Hepatocyte (in vitro differentiated cells): ENCODE measurements at places on chromosomes 2 and 18. TPM values are rescaled to one million over a fixed set of nuclear protein-coding genes. Genes with fewer than 3 reads are reported as not detected.
A peak's percentile ranks its signal among the peaks of the same experiment; 100 is the strongest.

SCN9A gene
- 9.0 and 11.7 TPM in 2 replicates for total RNA-seq

MSH2 gene
- total RNA-seq = 26.1 and 27.7 TPM in 2 replicates

NT5DC4 gene
- total RNA-seq = 1.2 and 2.7 TPM in 2 replicates

TEKT4 gene
- not detected in 2 replicates for total RNA-seq

APCDD1 gene
- total RNA-seq = 69.6 and 80.8 TPM in 2 replicates

FAM124B gene
- total RNA-seq = 0.17 and 0.36 TPM in 2 replicates

IL18RAP gene
- total RNA-seq = 0.40 and 0.80 TPM in 2 replicates

SERPINB4 gene
- total RNA-seq = not detected in 2 replicates

PSMD14 gene
- total RNA-seq = 66.6 and 71.0 TPM in 2 replicates

TTN gene
- 6.4 and 10.1 TPM in 2 replicates for total RNA-seq

PPIL3 gene
- 56.6 and 59.0 TPM in 2 replicates for total RNA-seq

- H3K27ac ChIP-seq = peak overlapping the region; percentile 63
- no peak for DNase-seq
- no peak overlapping the region for H3K4me3 ChIP-seq
- no peaks in the 10 kb centered on the region for H3K27me3 ChIP-seq
- peaks cover 27% of the 10 kb centered on the region for H3K4me1 ChIP-seq
These were observed 74.2 kb downstream of the CDK15 start for GRCh38 chr2:201880579-201880978.

DNA sequence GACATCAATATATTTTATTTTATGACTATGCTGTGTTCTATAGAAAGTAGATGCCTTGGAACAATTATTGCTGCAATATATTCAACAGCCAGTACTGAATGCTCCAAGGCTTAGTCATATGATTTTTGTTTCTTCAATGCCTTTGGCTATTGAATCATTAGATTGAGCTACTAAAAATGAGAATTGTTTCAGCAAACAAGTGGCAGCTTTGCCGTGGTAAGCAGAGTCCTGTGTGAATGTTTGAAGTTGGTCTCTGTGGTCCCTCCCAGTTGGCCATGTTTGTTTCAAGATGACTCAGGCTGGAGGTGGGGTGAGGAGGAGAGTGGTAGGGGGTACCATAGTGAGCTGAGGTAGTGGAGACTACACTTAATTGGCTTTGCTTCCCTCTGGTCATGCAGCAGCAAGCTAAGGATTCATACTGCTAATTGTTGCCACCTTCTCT lies 198.6 kb upstream of the EPAS1 start:
- H3K4me3 ChIP-seq = no peak overlapping the region
- no peaks in the 10 kb centered on the region for H3K27me3 ChIP-seq
- peak overlapping the region; percentile 84 for H3K27ac ChIP-seq
- H3K36me3 ChIP-seq = no peaks in the 10 kb centered on the region
- peaks cover 4% of the 10 kb centered on the region for H3K4me1 ChIP-seq
- no peak for DNase-seq

DNA sequence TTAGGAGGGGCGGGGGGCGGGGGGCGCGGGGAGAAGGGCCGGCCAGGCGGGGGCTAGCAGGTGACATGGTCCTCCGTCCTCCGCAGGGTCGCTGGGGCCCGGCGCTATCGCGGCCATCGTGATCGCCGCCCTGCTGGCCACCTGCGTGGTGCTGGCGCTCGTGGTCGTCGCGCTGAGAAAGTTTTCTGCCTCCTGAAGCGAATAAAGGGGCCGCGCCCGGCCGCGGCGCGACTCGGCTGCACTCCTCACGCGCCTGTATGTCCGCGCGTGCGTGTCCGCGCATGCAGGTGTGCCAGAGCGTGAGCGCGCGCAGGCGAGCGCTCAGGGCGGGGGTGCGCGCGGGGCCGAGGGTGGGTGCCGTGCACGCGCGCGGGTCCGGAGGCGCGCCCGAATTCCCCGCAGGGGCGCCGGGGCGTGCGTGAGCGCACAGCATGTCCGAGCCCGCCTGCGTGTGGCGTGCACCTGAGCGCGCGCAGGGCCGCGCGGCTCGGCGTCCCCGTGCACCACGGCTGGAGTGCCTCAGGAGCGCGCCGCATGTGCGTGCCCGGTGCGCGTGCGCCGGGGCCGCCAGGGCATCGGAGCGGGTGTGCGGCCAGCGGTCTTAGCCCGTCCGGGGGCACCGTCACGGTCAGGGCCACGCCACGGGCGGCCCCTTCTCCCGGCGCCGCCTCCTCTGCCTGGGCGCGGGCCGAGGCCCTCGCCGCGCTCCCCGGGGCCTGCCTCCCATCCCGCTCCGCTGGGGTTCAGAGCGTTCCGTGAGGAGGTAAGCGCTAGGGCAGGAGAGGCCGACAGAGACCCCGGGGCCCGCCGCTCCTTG lies 6.3 kb downstream of the SNORC start:
- H3K4me3 ChIP-seq = peak overlapping the region; percentile 45
- no peaks in the 10 kb centered on the region for H3K27me3 ChIP-seq
- H3K4me1 ChIP-seq = peaks cover 8% of the 10 kb centered on the region
- H3K36me3 ChIP-seq = no peaks in the 10 kb centered on the region

GRCh38 chr18:64972545-64972944 lies 778.3 kb upstream of the CDH7 start:
- no peaks in the 10 kb centered on the region for H3K27me3 ChIP-seq
- H3K27ac ChIP-seq = no peak overlapping the region
- no peaks in the 10 kb centered on the region for H3K36me3 ChIP-seq
- no peak overlapping the region for H3K4me3 ChIP-seq

DNA sequence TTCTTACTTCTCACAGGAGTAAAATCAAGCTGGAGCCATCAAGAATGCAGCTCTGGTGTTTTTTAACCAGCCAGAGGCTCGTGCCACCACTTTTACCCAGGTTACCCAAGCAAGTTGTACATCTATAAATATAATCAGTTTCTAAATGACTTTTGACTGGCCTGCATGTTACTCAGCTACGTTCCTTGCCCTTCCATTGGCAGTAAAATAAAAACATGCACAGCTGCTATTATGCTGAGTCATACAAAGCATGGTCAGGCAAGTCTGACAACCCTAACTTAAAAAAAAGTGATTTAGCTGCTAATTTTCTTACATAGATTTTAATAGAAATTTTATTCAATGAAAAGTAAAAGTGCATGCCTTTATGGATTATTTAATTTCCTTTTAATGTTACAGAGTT lies 111.7 kb upstream of the CSRNP3 start:
- peak; percentile 9 for DNase-seq
- no peaks in the 10 kb centered on the region for H3K27me3 ChIP-seq
- H3K36me3 ChIP-seq = no peaks in the 10 kb centered on the region
- H3K4me1 ChIP-seq = no peaks in the 10 kb centered on the region
- H3K4me3 ChIP-seq = no peak overlapping the region

DNA sequence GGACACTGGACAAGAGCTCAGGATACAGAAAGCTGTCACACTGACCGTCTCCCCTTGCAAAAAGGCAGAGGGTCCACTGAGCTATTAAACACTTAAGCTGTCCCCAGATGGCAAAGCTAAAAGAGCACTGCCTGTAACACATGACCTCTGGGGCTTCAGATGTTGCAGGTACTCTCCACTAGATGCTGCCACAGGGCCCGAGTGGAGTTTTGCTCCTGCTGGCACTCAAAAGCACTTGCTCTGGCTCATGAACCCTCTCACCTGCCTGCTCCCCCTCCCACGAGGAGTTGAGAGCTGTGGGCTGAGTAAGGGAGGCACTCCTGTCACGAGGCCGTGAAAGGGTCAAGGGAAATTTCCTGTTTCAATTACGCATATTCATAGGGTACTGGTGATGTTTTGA lies 227.9 kb downstream of the PRKCE start:
- H3K4me1 ChIP-seq = peaks cover 17% of the 10 kb centered on the region
- DNase-seq = no peak
- H3K4me3 ChIP-seq = no peak overlapping the region
- no peaks in the 10 kb centered on the region for H3K27me3 ChIP-seq
- H3K36me3 ChIP-seq = no peaks in the 10 kb centered on the region

- no peaks in the 10 kb centered on the region for H3K36me3 ChIP-seq
- DNase-seq = no peak
- H3K27me3 ChIP-seq = no peaks in the 10 kb centered on the region
- peaks cover 8% of the 10 kb centered on the region for H3K4me1 ChIP-seq
These were observed 56.1 kb upstream of the KIDINS220 start for GRCh38 chr2:8893474-8893873.

- no peak overlapping the region for H3K4me3 ChIP-seq
- H3K27me3 ChIP-seq = no peaks in the 10 kb centered on the region
- H3K27ac ChIP-seq = no peak overlapping the region
- no peaks in the 10 kb centered on the region for H3K4me1 ChIP-seq
- H3K36me3 ChIP-seq = no peaks in the 10 kb centered on the region
- DNase-seq = no peak
These were observed 18.0 kb upstream of the AFF3 start for GRCh38 chr2:100160396-100160795.

DNA sequence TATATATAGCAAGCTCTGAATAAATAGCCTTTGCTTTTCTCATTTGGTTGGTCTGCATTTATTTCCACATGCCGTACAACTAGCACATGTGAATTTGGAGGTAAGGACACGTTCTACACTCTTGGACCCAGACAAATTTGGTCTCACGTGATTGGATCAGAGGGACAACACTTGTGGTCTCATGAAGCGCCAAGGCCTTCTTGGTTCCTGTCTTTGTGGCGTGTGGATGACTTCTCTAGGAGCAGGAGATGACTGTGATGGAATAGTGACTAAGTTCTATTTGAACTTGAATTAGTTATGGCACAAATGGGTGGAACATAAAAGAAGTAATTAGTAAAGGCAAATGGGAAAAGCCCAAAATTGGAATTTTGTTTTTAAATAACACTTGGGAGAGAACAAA lies 206.9 kb downstream of the BCL2 start:
- H3K4me3 ChIP-seq = no peak overlapping the region
- H3K36me3 ChIP-seq = no peaks in the 10 kb centered on the region
- no peak overlapping the region for H3K27ac ChIP-seq
- peaks cover 5% of the 10 kb centered on the region for H3K4me1 ChIP-seq
- no peak for DNase-seq

GRCh38 chr2:73285159-73285739 lies 971 bp upstream of the FBXO41 start:
- no peaks in the 10 kb centered on the region for H3K36me3 ChIP-seq
- no peak overlapping the region for H3K4me3 ChIP-seq
- no peak overlapping the region for H3K27ac ChIP-seq
- peaks cover 10% of the 10 kb centered on the region for H3K4me1 ChIP-seq

DNA sequence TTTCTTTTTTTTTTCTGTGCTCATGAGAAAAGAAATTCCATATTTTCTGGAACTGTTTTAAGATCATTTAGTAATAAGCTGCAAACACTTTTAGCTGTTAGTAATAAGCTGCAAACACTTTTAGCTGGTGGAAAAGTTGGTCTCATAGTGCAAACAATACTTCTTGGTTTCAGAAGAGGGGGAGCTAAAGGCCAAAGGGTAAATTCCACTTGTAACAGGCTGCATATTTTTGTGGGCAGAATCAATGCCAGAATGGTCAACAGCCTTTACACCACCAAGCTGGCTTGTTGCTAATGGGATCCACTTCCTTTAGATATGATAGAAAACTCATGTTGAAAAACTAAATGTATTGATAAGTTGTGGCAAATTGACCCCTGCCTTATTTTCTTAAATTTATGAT lies 356.8 kb downstream of the NR4A2 start:
- H3K4me3 ChIP-seq = no peak overlapping the region
- no peaks in the 10 kb centered on the region for H3K27me3 ChIP-seq
- H3K36me3 ChIP-seq = no peaks in the 10 kb centered on the region

- DNase-seq = no peak
- no peaks in the 10 kb centered on the region for H3K27me3 ChIP-seq
- H3K36me3 ChIP-seq = no peaks in the 10 kb centered on the region
- H3K4me1 ChIP-seq = peaks cover 7% of the 10 kb centered on the region
- H3K4me3 ChIP-seq = peak overlapping the region; percentile 54
These were observed 3.4 kb downstream of the REL start for GRCh38 chr2:60884800-60885199.

- H3K27me3 ChIP-seq = no peaks in the 10 kb centered on the region
- no peaks in the 10 kb centered on the region for H3K4me1 ChIP-seq
- DNase-seq = peak; percentile 89
- H3K27ac ChIP-seq = no peak overlapping the region
- H3K4me3 ChIP-seq = no peak overlapping the region
These were observed 11.0 kb upstream of the SFTPB start for GRCh38 chr2:85678794-85679672.

GRCh38 chr18:79477711-79478483 lies 82.2 kb downstream of the NFATC1 start:
- no peak overlapping the region for H3K4me3 ChIP-seq
- H3K27ac ChIP-seq = no peak overlapping the region
- no peak for DNase-seq

DNA sequence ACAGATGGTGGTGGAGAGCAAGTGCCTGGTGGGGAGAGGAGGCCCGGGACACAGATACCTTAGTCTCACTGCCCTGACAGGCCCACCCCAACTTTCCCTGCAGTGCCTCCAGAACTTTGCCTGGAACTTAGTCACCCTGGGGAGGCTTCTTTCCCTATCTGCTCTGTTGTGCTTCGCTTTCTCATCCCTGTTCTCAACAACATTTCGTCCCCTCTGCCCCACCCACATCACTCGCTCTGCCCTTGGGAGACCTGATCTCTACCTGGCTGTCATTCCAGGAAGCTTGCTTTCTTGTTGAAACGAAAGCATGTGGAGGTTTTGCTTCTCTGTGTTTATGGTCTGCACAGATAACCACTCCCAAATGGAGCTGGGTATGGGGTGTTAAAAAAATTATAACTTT lies 93.8 kb downstream of the PRKCE start:
- H3K27ac ChIP-seq = no peak overlapping the region
- no peak for DNase-seq
- H3K4me3 ChIP-seq = no peak overlapping the region
- no peaks in the 10 kb centered on the region for H3K36me3 ChIP-seq
- H3K27me3 ChIP-seq = no peaks in the 10 kb centered on the region

GRCh38 chr2:201127152-201127511 lies 11.2 kb downstream of the CFLAR start:
- peaks cover 37% of the 10 kb centered on the region for H3K4me1 ChIP-seq
- no peak overlapping the region for H3K4me3 ChIP-seq
- no peaks in the 10 kb centered on the region for H3K36me3 ChIP-seq
- peak overlapping the region; percentile 92 for H3K27ac ChIP-seq

- H3K4me3 ChIP-seq = no peak overlapping the region
- no peak overlapping the region for H3K27ac ChIP-seq
- no peaks in the 10 kb centered on the region for H3K4me1 ChIP-seq
- no peaks in the 10 kb centered on the region for H3K27me3 ChIP-seq
These were observed 250.4 kb upstream of the DSEL start for GRCh38 chr18:67766930-67767329.
